Activated T-cell treated with anti-CD3 and anti-CD28 coated beads, Interleukin-2, amount 50 U/mL, for 24 hours (primary cell): ENCODE measurements at places on chromosomes 7 and 10.

DNA sequence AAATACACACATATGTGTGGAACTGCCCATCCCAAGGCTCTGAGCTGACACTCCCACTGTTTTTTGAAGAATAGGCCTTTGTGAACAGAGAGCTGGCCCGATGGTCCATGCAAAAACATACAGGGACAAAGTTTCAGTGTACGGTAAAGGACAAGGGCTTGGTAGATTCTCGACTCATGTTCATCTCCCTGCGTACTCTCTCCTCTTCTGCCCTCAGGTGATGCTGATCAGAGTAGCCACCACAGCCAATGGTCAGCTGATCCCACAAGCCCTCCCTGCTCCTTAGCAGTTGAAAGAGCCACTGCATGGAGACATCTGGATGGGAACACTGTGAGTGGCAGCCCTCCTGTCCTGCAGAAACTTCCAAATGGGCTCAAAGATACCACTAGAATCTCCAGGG is 23.1 kb upstream of the C10orf71 start:
- DNase-seq = no peak

GRCh38 chr10:44891721-44892120 is 19.4 kb upstream of the TMEM72 start:
- no peak for DNase-seq

GRCh38 chr7:78389022-78389421 is 590.4 kb downstream of the PHTF2 start:
- no peak for DNase-seq

GRCh38 chr10:79970062-79970461 is 21.2 kb upstream of the SFTPD start:
- DNase-seq = no peak

DNA sequence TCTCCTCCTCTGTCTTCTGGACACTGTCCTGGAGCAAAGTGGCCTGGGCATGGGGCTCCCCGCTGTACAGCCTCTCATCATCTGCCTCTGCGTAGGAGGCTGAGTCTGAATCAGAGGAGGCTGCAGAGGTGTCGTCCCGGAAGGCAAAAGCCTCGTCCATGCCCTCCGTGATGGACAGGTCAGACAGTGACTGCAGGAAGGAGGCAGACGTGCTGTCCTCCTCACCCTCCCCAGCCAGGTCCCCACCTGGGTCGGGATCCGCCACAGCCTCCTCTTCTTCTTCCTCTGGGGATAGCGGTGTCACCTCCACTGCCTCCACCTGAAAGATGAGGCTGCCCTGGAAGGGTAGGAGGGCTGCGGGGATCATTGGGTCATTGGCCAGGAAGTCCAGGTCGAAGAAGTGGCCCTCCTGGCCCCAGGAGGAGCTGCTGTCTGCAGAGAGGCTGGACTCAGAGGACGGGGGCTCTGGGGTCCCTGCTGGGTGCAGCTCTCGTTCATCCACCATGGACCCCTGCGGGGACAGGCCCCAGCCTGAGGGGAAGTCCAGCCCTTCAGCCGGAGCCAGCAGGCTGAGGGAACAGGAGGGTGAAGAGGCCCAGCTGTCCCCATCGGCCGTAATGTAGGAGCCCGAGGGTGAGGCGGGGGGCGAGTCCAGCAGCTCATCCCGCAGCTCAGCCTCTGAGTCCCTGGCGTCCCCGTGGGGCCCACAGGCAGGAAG is 3.7 kb downstream of the NACAD start:
- DNase-seq = no peak

GRCh38 chr7:131234719-131235488 is 92.8 kb upstream of the MKLN1 start:
- DNase-seq = no peak

DNA sequence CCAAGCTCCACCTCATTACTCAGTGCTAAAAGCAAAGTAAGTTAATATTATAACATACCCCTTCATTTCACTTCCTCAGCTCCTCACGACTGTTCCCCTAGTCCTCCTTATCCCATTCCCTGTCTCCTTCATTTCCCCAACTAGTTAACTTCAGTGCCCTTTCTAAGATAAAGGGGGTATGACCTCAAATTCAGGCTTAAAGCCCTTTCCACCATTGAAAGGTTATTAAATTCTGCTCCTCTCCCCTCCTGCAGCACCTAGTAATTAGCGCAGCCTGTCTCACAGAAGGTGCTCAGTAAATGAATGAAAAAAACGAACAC is 1.0 kb downstream of the CRPPA start:
- no peak for DNase-seq

GRCh38 chr7:114085313-114085591 is 166.4 kb upstream of the PPP1R3A start:
- peak; percentile 49 for DNase-seq

DNA sequence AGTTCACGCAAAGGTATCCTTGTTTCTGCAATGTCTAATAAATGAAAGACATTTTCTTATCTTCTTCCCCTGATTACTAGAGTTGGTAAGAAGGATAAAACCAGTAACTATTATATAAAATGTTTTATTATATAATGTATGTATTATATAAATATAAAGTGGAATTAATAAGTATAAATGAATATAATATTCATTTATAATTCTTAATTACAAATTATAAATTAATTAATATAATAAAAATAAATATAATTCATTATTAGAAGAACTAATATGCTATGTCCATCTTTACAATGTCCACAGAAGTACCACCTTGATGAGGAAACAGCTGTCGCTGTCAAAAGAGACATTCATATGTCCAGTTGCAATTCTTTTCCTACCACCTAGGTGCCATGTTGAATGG is 177.7 kb downstream of the GLI3 start:
- no peak for DNase-seq

DNA sequence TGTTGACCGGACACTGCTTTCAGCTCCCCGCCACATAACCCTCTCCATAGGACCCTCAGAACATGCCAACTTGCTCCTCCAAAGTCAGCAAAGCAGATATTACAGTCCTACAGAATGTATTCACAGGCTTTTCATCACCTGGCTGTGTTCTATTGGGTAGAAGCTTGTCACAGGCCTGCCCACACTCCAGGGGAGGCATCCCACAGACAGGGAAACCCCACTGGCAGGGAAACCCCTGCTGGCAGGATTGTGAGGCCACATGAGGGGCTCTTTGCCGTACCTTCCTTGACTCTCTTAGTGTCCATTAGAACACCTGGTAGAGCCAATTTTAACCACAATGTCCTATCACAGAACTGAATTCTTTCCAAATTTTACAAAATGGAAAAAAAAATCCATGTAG is 344.2 kb upstream of the MGMT start:
- no peak for DNase-seq

DNA sequence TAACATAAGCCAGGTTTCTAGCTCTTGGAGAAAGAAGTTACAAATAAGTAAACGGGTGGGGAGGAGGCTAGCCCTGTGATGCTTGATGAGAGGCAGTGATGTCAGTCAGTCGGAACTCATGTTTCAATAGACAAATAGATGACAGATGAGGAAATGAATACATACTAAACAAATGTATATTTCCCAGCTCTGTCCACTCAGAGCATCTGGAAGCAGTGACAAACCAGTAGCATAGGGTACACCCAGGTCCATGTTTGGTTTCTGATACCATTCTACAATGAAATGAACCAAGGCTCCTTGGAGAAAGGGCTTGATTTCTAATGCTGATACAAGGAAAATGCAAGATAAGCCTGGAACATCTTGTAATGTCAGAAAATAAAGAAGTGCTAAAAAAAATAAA is 30.6 kb downstream of the PODXL start:
- DNase-seq = no peak

DNA sequence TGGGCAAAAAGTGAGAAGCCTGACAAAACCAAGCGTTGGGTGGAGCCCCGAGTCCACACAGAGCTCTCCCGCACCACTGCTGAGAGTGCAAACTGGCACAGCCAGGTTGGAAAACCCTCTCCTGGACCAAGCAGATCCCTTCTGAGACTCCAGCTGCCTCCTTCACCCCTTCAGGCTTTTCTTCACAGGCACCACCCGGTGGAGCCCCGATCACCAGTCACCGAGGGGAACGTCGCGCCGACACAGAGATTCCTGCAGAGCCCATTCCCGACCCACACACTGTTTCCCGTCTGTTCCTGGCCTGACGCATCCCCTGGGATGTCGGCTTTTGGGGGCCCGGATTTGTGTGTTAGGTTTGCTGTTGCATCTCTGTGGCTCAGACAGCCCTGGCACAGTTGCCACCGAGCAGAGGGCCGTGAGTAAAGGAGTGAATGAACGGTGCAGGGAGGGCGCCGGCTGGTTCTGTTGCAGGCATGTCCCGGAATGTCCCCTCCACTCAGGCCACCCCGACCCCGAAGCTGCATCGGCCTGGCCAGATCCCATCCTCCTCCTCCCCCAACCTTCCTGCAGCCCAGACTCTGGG is 51.0 kb upstream of the INPP5A start:
- DNase-seq = peak; percentile 12

DNA sequence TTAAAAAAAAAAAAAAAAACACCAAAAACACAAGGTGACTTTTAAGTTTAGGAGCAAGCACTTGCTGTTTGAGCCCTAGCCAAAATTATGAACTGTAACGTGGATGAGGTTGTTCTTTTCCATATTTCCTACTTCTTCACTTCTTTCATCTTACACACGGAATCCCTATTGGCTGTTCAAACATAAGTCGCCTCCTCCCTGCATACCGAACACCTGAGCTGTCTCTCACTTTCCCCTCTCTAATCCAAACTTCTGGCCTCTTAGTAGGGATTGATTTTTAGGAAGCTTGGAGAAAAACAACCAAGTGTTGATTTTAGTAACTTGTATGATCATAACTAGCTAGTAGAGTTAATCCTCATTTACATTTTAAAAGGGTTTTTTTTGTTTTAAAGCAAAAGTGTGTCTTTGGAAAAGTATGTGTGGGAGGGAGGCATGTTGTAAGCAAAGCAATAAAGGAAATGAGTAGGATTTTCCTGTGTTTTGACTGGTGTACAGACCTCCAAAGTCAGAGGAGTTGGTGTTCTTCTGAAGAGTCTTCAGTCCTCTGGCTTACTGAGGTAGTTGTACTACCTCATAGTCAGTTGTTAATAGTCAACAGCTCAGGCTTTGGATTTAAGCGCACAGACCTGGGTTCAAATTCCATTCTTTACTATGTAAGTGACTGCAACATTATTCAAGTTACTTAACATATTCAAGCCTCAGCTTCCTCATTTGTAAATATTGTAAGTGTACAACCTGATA is 39.3 kb downstream of the RABGEF1 start:
- no peak for DNase-seq

DNA sequence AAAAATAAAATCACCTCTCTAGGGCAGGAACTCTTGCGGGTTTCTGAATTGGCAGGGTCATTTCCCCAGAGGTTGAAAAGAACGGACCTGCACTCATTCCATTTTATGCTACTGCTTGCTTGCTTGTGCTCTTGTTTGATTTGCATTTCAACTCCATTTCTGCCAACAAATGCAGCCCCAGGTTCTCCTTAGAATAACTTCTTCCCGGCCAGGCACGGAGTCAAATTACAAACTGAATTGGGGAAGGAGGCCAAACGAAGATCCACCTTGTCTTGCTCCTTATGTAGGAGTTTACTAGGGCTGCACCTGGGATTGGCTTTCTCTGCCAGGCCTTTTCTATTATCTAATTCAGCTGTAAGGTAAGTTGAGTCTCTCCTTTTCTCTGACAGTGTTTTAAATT is 79.6 kb downstream of the HGF start:
- DNase-seq = no peak

DNA sequence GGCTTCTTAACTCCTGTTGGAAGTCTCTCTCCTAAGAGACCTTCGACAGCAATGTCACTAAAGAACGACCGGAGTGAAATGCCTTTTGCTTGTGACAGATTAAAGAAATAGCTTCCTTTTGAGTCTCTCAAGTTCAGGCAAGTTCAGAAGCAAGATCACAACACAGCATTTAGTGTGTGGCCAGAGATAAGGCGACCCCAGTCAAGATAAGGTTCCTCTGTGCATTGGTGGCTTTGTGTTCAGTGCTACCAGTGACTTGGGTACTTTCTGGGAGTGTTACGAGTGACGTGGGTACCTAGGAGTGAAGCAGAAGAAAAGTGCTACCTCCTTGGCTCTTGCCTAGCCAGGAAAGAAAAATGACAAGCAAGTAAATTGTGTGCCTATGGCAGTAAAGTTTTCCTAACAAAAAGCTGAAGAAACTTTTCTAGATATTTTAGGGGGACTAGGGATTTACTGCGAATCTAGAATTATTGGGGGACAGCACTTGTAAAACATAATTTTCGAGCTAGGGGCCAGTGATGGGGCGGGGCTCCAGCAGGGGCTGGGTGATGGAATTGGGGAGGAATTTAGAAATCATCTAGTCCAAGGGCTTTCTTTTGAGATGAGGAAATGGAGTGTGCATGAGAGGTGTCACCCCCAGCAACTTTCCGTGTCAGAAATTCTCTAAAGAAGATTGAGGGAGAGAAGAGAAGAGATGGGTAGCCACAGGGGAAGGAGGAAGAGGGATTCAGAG is 191.9 kb upstream of the LYZL2 start:
- no peak for DNase-seq

DNA sequence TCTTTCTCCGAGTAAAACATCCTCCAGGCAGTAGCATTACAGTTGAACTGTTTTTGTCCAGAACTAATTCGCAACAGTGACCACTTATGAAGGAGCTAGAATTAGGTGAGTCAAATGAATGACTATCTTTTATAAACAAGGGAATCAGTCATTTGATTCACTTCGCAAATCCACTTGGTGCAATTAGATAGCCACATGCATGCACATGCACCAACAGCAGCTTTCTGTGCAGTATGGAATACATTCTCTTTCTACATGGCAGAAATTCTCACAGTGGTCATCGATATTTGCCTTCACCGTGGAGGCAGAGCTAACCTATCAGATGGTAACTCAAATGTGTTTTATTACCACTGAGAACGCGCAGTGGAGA is 118.8 kb downstream of the CDK6 start:
- DNase-seq = no peak

DNA sequence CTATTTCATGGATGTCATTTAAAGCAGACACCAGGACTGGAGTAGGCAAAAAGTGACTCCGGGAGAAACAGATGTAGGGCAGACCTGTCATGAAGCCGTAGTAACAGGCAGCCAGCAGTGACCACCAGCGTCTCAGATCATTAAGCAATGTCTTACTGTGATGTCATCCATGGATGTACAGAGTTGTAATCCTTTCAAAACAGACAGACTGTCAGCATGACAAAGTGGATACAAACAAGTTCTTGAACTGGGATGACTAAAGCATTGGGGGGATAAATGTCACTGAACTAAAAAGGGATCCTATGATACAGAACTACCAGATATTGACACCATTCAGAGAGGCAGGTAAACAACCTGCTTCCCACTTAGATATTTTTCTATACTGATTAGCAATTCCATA is 675.5 kb downstream of the PARD3 start:
- no peak for DNase-seq

GRCh38 chr10:73182568-73182967 is 14.6 kb downstream of the FAM149B1 start:
- DNase-seq = no peak
